Natural killer cell (primary cell): ENCODE measurements at places on chromosomes 13 and 19. TPM values are rescaled to one million over a fixed set of nuclear protein-coding genes. Genes with fewer than 3 reads are reported as not detected.
A peak's percentile ranks its signal among the peaks of the same experiment; 100 is the strongest.

GRCh38 chr13:78608688-78609463 lies 5.5 kb upstream of the POU4F1 start:
- DNase-seq: peak; percentile 20
- H3K4me1 ChIP-seq: peaks cover 31% of the 10 kb centered on the region
- peak overlapping the region; percentile 11 for H3K4me3 ChIP-seq
- no peaks in the 10 kb centered on the region for H3K36me3 ChIP-seq
- no peak overlapping the region for H3K27ac ChIP-seq

DNA sequence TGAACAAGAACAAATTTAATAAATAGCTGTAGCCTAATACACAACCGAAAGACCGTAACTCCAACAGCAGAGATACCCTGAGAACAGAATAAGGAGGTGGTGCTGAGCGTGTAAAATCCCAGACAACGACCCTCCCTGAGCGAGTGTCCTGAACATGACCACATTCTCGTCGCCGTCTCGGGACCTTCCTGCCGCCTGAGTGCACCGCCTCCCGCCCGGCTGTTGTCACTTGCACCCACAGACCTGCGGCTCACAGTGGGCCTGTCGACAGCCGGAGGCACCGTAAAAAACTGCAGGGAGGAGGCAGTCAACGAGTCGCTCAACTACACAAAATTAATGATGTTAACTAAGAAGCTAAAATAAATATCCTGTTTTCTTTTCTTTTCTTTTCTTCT lies 35.8 kb upstream of the GRTP1 start:
- H3K27me3 ChIP-seq: no peaks in the 10 kb centered on the region
- no peaks in the 10 kb centered on the region for H3K4me1 ChIP-seq
- no peak overlapping the region for H3K27ac ChIP-seq

The ADGRE2 gene
- 6.1 TPM for total RNA-seq

The FGF22 gene
- total RNA-seq: 0.31 TPM

DNA sequence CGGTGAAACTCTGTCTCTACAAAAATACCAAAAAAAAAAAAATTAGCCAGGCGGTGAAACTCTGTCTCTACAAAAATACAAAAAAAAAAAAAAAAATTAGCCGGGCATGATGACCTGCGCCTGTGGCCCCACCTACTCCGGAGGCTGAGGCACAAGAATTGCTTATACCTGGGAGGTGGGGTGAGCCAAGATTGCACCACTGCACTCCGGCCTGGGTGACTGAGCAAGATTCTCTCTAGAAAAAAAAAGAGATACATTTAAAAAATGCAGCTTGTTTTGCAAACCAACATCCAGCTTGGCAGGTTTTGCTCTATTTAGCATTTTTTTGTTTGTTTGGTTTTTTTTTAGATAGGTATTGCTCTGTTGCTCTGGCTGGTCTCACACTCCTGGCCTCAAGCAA lies 6.7 kb upstream of the PGPEP1 start:
- peaks cover 6% of the 10 kb centered on the region for H3K4me1 ChIP-seq
- H3K4me3 ChIP-seq: no peak overlapping the region
- H3K27ac ChIP-seq: no peak overlapping the region
- H3K27me3 ChIP-seq: no peaks in the 10 kb centered on the region
- DNase-seq: no peak
- H3K36me3 ChIP-seq: no peaks in the 10 kb centered on the region

The CFAP97D2 gene
- 7.7 TPM for total RNA-seq

- H3K36me3 ChIP-seq: peaks cover 20% of the 10 kb centered on the region
- peaks cover 56% of the 10 kb centered on the region for H3K4me1 ChIP-seq
- no peaks in the 10 kb centered on the region for H3K27me3 ChIP-seq
- DNase-seq: no peak
Observed at GRCh38 chr19:17404015-17404414, 1.4 kb downstream of the BST2 start.

The EHD2 gene
- total RNA-seq: 0.40 TPM

The CGB5 gene
- total RNA-seq: not detected

DNA sequence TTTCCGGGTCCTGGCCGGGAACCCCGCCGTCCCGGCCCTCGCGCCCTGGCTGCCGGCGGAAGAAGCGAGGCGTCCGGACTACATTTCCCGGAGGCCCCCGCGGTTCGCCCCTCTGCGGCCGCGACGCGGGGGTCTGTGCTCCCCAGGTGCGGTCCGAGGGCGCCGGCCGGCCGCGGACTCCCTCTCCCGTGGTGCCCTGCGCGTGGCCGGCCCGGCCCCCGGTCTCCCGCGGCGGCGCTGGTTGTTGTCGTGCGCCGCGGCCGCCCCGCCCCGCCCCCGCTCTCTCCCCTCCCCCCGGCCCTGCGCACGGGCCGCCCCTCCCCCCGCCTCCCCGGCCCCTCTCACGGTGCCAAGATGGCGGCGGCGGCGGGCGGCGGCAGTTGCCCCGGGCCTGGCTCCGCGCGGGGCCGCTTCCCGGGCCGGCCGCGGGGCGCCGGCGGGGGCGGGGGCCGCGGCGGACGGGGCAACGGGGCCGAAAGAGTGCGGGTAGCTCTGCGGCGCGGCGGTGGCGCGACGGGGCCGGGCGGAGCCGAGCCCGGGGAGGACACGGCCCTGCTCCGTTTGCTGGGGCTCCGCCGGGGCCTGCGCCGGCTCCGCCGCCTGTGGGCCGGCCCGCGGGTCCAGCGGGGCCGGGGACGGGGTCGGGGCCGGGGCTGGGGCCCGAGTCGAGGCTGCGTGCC lies at the start of gene KMT2B:
Gene KMT2B, plus strand, starts transcription at position 339 of the 680 bp plus-strand sequence. Its CDS starts 16 bp downstream, at position 355.
- no peak for DNase-seq
- peaks cover 41% of the 10 kb centered on the region for H3K4me1 ChIP-seq
- H3K27ac ChIP-seq: peak within 1 kb of the TSS; percentile 79
- H3K4me3 ChIP-seq: peak within 1 kb of the TSS; percentile 86
- no peaks in the 10 kb centered on the region for H3K27me3 ChIP-seq

DNA sequence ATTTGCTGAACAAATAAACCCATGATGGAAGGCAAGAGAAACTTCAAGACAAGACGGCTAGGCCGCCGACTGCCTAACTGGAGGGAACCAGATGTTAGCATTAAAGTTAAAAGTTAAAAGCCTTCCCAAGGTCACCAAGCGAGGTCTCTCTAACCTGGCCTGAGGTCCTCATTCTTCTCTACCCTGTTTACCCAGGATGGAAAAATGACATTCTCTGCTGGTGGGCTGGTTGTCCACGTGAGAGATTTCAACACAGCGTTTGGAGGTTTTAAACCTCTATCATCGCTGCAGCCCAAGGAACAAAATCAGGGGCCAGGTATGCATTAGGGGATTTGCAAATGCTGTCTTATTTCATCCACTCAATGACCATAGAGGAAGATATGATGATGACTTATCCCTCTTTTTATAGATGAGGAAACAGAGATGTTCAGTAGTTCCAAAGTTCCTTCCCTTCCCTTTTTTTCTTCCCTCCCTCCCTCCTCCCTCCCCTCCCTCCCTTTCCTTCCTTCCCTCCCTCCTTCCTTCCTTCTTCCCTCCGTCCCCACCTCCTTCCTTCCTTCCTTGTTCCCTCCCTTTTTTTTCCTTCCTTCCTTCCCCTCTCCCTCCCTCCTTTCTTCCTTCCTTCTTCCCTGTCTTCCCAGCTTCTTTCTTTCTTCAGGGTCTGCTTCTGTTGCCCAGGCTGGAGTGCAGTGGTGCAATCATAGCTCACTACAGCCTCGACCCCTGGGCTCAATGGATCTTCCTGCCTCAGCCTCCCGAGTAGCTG lies 79.7 kb downstream of the INSR start:
- H3K27ac ChIP-seq: no peak overlapping the region
- DNase-seq: no peak
- H3K36me3 ChIP-seq: no peaks in the 10 kb centered on the region
- H3K27me3 ChIP-seq: no peaks in the 10 kb centered on the region
- H3K4me1 ChIP-seq: no peaks in the 10 kb centered on the region

GRCh38 chr13:33334831-33335230 lies 49.3 kb upstream of the STARD13 start:
- no peak overlapping the region for H3K4me3 ChIP-seq
- H3K4me1 ChIP-seq: no peaks in the 10 kb centered on the region
- DNase-seq: no peak
- H3K27me3 ChIP-seq: no peaks in the 10 kb centered on the region

GRCh38 chr19:2747349-2747748 lies 7.5 kb upstream of the SLC39A3 start:
- no peaks in the 10 kb centered on the region for H3K27me3 ChIP-seq
- H3K4me3 ChIP-seq: no peak overlapping the region
- H3K36me3 ChIP-seq: no peaks in the 10 kb centered on the region
- no peak for DNase-seq
- no peak overlapping the region for H3K27ac ChIP-seq

GRCh38 chr19:29188289-29189032 lies 24.5 kb downstream of the UQCRFS1 start:
- no peak for DNase-seq
- H3K36me3 ChIP-seq: no peaks in the 10 kb centered on the region
- H3K27ac ChIP-seq: no peak overlapping the region
